ENCODE measurements at places on chromosomes 4 and X.

DNA sequence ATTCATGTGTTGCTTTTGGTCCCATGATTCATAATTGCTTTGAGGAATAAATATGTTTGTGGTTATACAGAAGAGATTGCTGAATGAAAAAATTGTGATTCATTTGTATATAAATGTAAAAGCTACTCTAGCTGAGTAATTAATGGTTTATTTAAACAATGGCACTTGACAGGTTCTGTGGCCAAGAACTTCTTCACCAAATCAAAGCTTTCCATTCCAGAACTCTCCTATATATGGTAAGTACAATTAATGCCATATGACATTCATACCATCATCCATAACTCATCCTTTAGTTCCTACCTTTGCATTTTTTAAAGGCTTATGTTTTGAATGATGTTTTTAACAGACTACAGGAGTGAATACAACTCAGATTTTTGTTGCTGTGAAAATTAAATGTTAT lies 105.8 kb downstream of the REPS2 start:
- DNase-seq: no peak

GRCh38 chrX:15194146-15194545 lies 75.7 kb downstream of the ASB9 start:
- no peak for DNase-seq

DNA sequence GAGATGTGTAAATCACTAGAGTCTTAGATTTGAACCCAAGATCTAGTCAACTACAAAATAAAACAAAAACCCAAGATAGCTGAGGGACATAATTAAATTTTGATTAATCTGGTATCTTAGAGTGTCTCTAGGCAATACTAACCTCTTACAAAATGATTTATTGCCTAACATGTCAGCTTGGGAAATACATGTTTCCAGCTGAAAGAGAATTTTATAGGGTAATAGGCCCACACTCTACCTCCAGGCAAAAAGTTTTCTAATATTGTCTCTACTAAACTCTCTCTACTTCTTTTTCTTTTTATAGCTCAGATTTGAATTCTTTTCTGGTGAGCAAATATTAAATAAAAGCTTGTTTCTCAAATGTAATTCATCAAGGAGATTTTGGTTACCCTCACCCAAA lies 263.2 kb downstream of the IL15 start:
- no peak for DNase-seq

- DNase-seq: no peak
These were observed 95.5 kb upstream of the KLHL13 start for GRCh38 chrX:118211891-118212816.

GRCh38 chr4:16351161-16351560 lies 124.9 kb upstream of the TAPT1 start:
- DNase-seq: no peak

DNA sequence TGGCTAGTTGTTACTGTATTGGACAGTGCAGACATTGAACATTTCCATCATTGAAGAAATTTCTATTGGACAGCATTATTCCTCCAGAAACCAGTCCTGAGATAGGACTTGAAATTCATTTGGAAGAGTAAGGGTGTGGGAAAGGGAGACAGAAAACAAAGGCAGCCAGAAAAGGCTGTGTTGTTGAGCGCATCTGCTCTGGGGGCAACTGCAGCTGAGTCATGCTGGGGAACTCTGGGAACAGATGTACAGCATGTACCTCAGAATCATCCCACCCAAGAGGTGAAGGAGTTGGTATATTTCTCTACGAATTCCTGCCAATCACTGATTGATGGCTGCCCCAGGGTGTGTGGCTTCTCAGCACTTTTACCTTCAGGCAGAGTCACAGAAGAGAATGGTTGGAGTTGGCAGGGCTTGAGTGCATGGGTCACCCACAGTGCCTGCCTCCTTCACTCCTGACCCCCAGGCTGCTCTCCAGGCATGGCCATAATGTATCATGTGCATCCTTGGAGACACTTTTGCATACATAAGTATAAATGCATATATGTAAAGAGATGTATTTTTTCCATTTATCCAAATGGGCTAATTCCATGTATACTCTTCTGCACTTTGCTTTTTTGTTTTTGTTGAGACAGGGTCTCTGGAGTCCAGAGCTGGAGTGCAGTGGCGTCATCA lies 39.4 kb downstream of the GEMIN8 start:
- no peak for DNase-seq

DNA sequence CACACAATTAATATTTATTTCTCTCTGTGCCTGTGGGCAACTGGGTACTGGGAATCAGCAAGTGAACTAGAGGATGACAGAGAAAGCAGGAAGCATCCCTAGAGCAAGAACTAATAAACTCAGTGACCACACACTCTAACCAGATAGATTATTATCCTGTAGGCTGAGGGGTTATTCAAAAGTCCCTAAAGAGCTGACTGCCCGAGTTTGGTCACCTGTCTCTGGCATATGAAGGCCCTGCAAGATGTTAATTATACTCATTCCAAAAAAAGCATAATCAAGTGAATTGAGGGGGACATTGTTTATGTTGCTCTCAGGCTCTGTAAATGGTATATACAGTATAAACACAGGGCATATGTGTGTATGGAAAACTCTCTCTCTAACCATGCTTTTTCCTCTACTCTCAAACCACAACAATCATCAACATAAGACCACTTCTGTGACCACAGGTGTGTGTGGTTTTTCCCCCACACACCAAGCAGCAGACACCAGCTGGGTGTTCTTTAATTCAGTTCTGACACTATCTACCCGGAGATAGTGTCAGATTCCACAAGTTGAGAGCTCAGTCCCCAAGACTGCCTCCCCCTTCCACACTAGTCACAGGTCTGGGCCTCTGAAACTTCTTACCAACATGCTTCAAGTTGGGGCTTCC lies 6.2 kb upstream of the HPSE start:
- DNase-seq: peak; percentile 54

All from stimulated activated CD4-positive, alpha-beta T cell treated with anti-CD3 and anti-CD28 coated beads, Interleukin-15, amount 100 ng/mL, for 24 hours (primary cell).